ENCODE measurements at places on chromosomes 11 and 22.
A peak's percentile ranks its signal among the peaks of the same experiment; 100 is the strongest.

- no peak for DNase-seq
Measured at GRCh38 chr11:92852229-92852628, 117.2 kb upstream of the MTNR1B start.

DNA sequence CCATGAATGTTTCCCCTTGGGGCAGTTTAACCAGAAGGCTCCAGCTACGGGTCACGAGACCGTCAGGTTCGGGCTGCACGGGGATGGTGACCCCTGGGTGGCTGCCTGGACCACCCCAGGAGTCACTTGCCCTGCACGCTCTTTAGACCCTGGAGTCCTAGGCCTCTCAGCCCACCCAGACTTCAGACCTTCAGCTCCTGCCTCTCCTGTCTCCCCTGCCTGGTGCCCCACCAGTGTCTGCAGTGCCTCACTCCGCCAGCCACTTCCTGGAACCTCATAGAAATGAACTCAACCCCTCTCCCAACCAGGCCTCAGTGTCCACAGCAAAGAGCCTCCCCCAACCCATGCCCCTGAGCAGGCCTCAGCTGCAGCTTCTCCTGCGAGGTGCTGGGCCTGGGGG is 12.5 kb upstream of the MS4A10 start:
- DNase-seq = no peak

DNA sequence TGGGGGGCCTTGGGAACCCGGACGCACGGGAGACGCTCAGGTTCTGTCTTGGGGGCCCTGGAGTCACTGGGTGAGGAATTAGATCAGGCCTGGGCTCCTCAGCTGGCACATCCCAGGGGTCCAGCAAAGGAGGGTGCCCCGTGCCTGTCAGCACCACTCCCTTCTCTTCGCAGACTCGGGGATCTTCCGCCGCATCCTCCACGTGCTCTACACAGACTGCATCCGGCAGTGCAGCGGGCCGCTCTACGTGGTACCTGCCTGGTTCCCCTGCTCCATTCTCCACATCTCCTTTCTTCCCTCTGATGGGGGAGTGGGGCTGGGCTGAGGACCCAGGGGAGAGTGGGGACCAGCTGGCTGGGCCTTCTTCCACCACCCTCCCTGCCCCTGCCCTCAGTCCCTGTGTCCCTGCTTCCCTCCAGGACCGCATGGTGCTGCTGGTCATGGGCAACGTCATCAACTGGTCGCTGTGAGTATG is 6.7 kb upstream of the TAGLN start:
- DNase-seq = no peak

DNA sequence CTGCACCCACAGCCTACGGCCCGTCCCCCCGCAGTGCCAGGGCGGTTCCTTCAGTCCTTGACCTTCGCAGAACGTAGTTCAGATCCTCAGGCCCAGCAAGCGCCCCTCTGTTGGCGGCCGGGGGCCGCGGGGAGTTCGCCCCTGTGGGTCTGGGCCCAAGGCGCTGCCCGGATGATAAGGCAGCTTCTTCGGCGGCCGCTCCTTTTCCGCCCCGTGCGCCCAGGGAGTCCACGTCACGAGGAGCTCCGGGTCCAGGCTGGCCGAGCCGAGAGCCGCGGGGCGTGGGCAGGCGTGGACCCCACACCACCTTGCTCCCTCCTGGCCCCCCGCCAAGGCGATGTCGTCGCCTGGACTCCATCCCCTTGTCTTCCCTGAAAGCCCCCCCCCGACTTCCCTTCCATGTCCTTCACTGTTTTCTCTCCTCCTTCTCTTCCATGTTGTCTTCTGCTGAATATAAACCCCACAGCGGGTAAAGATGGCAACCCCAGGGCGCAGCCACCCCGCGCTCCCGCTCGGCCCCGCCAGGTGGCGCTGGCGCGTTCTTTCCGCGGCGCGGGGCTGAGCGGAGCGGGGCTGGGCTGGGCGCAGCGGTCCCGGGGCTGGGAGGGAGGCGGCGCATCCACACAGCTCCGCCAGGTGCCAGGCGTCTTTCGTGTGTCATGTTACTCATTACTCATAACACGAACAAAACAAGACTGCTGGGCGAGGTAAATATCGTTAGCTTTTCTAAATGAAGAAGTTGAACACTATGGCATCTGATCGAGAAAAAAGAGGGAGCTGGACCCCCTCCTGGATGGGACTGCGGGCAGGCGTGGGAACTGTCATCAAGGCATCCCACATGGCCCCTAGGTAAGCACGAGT is 321.0 kb downstream of the NTM start:
- DNase-seq = no peak

GRCh38 chr11:25587496-25587895 is 744.4 kb upstream of the ANO3 start:
- no peak for DNase-seq

- peak; percentile 97 for DNase-seq
Measured at GRCh38 chr11:65546217-65546958, 11.8 kb downstream of the LTBP3 start.

- no peak for DNase-seq
Measured at GRCh38 chr11:134558258-134558835, 146.3 kb upstream of the B3GAT1 start.

DNA sequence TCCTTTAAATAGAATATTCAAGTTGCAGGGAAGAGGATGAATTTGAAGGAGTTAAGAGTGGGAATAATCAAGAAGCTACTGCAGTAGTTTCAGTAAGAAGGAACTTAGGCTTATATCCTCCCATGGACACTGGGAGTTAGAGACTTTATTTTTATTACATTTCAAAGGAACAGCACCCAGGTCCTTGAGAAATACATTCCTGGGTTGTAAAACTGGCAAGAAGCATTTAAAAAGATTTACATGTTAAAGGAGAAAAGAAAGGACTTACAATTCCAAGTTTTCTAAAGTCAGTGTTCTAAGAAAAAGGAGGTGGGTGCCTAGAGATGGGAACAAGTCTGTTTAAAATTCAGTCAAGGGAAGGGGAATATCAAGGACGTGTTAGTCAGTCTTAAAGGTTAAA is 306.9 kb downstream of the JRKL start:
- no peak for DNase-seq

GRCh38 chr11:57646799-57647303 is 2.9 kb downstream of the YPEL4 start:
- no peak for DNase-seq

- no peak for DNase-seq
Measured at GRCh38 chr22:29224121-29224858, 18.6 kb downstream of the EMID1 start.

DNA sequence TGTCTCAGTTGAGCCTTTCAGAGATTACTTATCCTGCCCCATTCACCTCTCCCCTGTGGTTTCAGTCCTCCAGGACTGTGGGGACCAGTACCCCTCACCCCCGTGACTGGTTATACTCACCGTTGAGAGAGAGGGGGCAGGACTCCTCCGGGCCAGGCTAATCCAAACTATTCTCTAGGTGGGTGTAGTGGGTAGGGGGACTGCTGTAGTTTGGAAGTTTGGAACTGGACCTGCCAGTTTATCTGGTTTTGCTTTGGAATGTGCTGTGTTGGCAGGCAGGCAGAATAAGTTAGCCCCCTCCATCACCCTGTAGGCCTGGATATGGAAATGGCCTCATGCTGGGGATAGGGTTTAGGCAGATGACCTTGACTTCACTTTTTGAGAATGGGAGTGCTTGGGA is 13.5 kb downstream of the TEAD1 start:
- DNase-seq = no peak

GRCh38 chr22:46107089-46107664 is 43.1 kb upstream of the PPARA start:
- DNase-seq = no peak

DNA sequence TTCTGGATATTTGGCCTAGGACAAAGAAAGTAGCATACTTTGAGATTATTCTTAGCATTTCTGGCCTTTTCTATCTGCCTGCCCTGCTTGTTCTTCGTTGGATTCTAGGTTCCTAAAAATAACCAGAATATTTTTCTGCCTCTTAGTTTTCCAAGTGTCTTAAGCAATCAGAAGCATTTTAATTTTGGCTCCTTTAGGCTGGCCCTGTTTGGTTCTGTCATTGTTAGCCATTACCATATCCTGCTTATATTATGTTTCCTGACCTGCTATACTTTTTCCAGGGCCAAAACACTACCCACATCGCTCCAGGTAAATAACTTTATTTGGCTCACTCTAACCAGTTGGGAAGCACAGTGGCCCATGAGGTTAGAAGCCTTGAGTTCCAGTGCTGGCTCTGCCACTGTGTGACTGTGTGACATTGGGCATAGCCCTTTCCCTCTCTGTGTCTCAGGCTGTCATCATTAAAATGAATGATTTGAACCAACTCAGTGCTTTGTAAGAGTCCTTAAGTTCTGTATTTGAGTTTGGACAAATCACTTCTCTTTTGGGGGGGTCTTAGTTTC is 91.1 kb downstream of the STIM1 start:
- no peak for DNase-seq

- no peak for DNase-seq
Measured at GRCh38 chr11:71284525-71285092, 32.2 kb upstream of the SHANK2 start.

- DNase-seq = no peak
Measured at GRCh38 chr11:44016546-44017442, 31.0 kb upstream of the ACCSL start.

GRCh38 chr11:111795334-111795985 is 29.3 kb upstream of the PPP2R1B start:
- no peak for DNase-seq

DNA sequence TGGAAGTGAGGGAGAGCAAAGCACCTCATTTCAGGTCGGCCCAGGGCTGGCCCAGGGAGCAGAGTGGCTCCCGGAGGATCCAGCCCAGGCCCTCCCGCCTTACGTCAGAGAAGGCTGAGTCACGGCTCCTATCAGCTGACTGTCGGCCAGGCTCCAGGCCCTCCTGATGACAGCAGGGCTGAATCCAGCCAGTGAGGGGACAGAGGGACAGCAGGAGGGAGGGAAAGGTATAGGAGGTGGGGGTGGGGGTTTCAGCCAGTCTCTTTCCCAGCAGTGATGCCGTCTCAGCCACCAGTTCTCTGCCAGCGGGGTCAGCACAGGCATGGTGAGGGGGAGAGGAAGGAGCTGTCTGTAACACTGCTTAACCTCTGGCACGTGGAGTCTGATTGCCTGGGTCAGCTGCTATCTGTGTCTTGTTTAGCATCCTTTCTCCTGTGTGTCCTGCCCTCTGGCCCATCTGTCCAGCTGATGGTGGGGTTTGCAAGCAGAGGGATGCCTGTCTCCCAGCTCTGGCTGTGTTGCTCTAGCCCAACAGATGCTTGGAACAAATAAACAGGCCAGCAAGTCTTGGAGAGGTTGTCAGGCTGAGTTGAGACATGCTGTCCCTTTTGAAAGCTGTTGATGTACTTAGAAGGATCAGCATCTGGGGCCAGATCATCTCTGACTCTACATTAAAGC is 74.0 kb downstream of the ADAMTS15 start:
- no peak for DNase-seq

GRCh38 chr11:73465023-73465675 is 89.0 kb downstream of the RELT start:
- no peak for DNase-seq

- DNase-seq = no peak
Measured at GRCh38 chr11:15541079-15541478, 426.4 kb downstream of the INSC start.

DNA sequence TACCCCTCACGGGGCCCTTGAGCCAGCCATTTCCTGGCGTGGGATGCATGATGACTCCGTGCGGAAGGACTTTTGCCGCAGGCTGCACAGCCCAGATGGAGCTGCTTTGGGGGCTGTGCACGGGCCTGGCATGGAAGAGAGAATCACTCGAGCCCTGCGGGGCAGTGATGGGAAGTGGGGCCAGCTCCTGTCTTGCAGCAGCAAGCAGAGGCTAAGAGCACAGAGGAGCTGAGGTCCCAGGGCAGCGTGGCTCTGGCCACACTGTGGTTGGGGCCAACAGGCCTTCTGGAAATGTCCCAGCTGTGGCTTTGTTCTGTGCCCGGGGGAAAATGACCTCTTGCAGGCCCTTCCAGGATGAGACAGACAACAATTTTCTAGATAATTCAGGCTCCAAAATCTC is 92.7 kb upstream of the TIMP3 start:
- DNase-seq = no peak

GRCh38 chr11:132772703-132773545 is 759.4 kb downstream of the OPCML start:
- DNase-seq = no peak

GRCh38 chr11:30488304-30488998 is 97.7 kb downstream of the MPPED2 start:
- DNase-seq = no peak

- DNase-seq = no peak
Measured at GRCh38 chr11:2321311-2321683, 19.5 kb downstream of the TSPAN32 start.

- DNase-seq = no peak
Measured at GRCh38 chr11:57775491-57775890, 13.9 kb downstream of the CTNND1 start.

GRCh38 chr11:71988050-71988449 is 10.7 kb upstream of the IL18BP start:
- no peak for DNase-seq

- DNase-seq = no peak
Measured at GRCh38 chr22:40757071-40757470, 62.1 kb downstream of the SLC25A17 start.

GRCh38 chr11:10891151-10891720 is 33.4 kb upstream of the ZBED5 start:
- no peak for DNase-seq

Data from activated CD4-positive, alpha-beta T cell treated with anti-CD3 and anti-CD28 coated beads for 1 hour (primary cell).